ENCODE measurements at places on chromosomes 6 and 20. TPM values are rescaled to one million over a fixed set of nuclear protein-coding genes. Genes with fewer than 3 reads are reported as not detected.

GRCh38 chr6:138310294-138310693 is 67.4 kb upstream of the SMIM28 start:
- DNase-seq: no peak
- no peaks in the 10 kb centered on the region for H3K36me3 ChIP-seq
- no peaks in the 10 kb centered on the region for H3K4me1 ChIP-seq
- no peak overlapping the region for H3K27ac ChIP-seq
- no peak overlapping the region for H3K4me3 ChIP-seq

DNA sequence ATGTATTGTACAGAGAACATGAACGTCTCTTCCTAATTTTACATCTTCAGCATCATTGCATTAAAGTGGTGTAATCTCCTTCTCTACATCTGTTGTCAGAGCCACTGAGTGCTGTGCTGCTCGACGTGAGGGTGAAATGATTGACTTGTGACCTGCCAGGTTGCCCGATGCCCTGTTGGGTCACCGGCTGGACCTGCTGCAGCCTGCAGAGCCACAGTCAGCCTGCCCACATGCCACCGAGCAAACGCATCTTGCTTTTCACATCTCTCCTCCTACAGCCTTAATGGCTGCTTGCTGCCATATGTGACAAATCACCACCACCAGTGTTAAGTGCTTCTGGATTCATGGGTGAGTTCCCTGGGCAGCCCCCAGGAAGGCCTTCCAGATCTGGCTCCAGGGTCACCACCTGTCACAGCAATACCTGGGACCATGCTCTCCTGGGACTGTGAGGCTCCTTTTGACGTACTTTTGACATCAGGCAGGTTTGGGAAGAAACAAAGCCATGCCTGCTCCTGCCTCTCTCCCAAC is 80.3 kb downstream of the ASXL1 start:
- no peaks in the 10 kb centered on the region for H3K27me3 ChIP-seq
- H3K4me3 ChIP-seq: no peak overlapping the region
- peaks cover 18% of the 10 kb centered on the region for H3K36me3 ChIP-seq
- H3K4me1 ChIP-seq: peaks cover 39% of the 10 kb centered on the region
- no peak overlapping the region for H3K27ac ChIP-seq

The BHLHE23 gene
- total RNA-seq: not detected

- no peaks in the 10 kb centered on the region for H3K36me3 ChIP-seq
- H3K4me3 ChIP-seq: no peak overlapping the region
- DNase-seq: no peak
- H3K27me3 ChIP-seq: no peaks in the 10 kb centered on the region
Measured at GRCh38 chr6:39217177-39217864, 12.0 kb downstream of the KCNK5 start.

DNA sequence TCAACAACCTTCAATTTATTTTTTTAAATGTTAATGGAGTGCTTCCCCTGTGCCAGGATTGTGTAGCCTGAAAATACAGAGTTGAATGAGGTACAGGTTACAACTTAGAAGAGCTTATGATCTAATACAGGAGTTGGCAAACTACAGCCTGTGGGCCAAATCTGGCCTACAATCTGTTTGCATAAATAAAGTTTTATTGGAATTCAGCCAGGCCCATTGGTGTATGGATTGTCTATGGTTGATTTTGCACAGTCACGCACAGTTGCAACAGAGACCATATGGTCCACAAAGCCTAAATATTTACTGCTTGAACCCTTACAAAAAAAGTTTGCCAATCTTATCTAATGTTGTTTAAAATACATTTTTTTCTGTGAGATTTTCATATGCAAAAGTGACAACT is 177.3 kb upstream of the CCN2 start:
- H3K27me3 ChIP-seq: no peaks in the 10 kb centered on the region
- H3K36me3 ChIP-seq: no peaks in the 10 kb centered on the region
- no peak overlapping the region for H3K27ac ChIP-seq
- no peak for DNase-seq
- H3K4me1 ChIP-seq: no peaks in the 10 kb centered on the region
- H3K4me3 ChIP-seq: no peak overlapping the region

The MTCH1 gene
- total RNA-seq: 60.7 TPM

DNA sequence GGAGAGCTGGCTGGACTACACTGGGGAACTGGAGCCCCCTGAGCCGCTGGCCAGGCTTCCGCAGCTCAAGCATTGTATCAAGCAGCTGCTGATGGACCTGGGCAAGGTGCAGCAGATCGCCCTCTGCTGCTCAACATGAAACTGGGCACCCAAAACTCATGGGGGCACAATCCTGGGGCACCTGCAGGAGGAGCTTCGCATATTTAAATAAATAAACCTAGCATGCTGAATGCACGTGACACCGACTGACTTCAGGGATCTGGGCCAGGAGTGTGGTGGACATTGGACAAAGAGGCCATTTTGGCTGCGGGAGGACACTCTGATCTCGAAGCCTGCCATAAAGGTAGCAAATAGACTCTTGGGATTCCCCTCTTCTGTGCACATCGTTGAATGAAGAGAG is 6.8 kb downstream of the SCAND1 start:
- H3K36me3 ChIP-seq: no peaks in the 10 kb centered on the region
- no peak overlapping the region for H3K27ac ChIP-seq
- H3K4me3 ChIP-seq: no peak overlapping the region
- peak; percentile 23 for DNase-seq
- H3K4me1 ChIP-seq: peaks cover 2% of the 10 kb centered on the region

GRCh38 chr20:1072258-1072657 is 46.1 kb upstream of the PSMF1 start:
- no peak overlapping the region for H3K27ac ChIP-seq
- no peaks in the 10 kb centered on the region for H3K4me1 ChIP-seq
- no peak for DNase-seq
- H3K27me3 ChIP-seq: no peaks in the 10 kb centered on the region

GRCh38 chr6:195861-196360 is 96.4 kb upstream of the DUSP22 start:
- H3K27me3 ChIP-seq: no peaks in the 10 kb centered on the region
- H3K36me3 ChIP-seq: no peaks in the 10 kb centered on the region
- H3K27ac ChIP-seq: peak overlapping the region; percentile 43
- DNase-seq: no peak
- H3K4me3 ChIP-seq: no peak overlapping the region

The NKX2-2 gene
- total RNA-seq: not detected

DNA sequence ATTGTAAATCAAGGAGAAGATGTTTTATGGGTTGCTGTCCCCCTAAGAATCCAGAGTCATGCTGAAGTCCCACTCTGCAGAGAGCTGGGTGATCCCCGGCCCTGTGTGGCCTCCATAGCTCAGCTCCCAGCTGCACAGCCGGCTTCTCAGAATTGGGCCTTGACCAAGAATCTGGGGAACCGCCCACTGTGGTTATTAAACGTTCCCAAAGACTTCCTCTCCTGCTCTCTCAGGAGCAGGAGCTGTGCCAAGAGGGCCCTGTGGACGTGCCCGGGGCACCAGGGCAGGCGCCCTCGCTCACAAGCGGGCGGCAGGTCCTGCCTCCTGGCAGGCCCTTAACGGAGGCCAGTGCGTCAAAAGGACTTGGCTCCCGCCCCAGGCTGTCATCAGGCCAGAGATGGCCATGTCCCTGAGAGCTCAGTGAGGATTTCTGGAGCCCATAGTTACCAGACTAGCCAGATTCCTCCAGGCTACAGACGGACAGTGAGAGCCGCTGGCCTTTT is 30.4 kb downstream of the ZC3H12D start:
- H3K4me1 ChIP-seq: peaks cover 9% of the 10 kb centered on the region
- H3K4me3 ChIP-seq: no peak overlapping the region
- no peaks in the 10 kb centered on the region for H3K36me3 ChIP-seq
- peak; percentile 99 for DNase-seq
- H3K27ac ChIP-seq: peak overlapping the region; percentile 39

DNA sequence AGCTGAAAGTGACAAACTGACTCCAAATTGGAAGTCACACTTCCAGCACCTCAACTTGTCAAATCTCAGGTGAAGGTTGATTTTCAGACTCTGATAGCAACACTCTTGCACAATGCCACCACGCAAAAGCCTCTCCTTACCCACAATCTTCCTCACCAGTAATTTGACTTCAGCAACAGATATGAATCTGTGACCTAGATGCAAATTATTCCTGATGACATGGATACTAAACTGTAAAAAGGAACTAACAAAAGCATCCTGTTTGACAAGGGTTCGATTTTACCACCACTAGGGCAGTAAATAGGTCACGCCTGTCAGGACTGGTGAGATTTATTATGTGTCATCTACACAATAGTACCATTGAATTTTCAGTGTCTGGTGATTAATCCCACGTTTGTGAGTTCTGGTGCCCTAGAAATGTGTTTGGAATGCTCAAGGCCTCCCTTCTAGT is 134.4 kb upstream of the COL21A1 start:
- no peaks in the 10 kb centered on the region for H3K36me3 ChIP-seq
- no peak for DNase-seq
- no peaks in the 10 kb centered on the region for H3K27me3 ChIP-seq
- H3K4me3 ChIP-seq: no peak overlapping the region
- H3K27ac ChIP-seq: no peak overlapping the region

DNA sequence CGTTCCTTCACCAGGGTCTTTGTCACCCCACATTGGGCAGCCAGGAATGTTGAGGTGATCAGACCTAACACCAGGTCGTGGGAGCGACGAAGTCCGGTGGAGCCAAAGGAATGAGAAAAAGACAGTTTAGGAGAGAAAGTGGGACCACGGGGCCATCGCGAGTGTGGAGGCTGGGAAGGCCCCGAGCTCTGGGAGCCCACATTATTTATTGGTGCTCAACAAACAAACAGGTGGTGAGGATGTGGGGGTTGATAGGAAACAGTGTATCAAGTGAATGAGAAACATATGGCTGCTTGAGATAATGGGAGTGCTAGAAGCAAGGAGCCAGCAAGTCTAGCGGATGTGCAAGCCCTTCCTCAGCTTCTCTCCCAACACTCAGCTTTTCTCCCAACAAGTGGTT is 287.1 kb upstream of the SGK1 start:
- no peak overlapping the region for H3K4me3 ChIP-seq
- H3K36me3 ChIP-seq: no peaks in the 10 kb centered on the region
- H3K4me1 ChIP-seq: no peaks in the 10 kb centered on the region
- H3K27me3 ChIP-seq: no peaks in the 10 kb centered on the region
- DNase-seq: no peak
- H3K27ac ChIP-seq: no peak overlapping the region

- no peak overlapping the region for H3K4me3 ChIP-seq
- H3K27ac ChIP-seq: no peak overlapping the region
- H3K36me3 ChIP-seq: no peaks in the 10 kb centered on the region
Measured at GRCh38 chr6:11291582-11291981, 59.1 kb upstream of the NEDD9 start.

DNA sequence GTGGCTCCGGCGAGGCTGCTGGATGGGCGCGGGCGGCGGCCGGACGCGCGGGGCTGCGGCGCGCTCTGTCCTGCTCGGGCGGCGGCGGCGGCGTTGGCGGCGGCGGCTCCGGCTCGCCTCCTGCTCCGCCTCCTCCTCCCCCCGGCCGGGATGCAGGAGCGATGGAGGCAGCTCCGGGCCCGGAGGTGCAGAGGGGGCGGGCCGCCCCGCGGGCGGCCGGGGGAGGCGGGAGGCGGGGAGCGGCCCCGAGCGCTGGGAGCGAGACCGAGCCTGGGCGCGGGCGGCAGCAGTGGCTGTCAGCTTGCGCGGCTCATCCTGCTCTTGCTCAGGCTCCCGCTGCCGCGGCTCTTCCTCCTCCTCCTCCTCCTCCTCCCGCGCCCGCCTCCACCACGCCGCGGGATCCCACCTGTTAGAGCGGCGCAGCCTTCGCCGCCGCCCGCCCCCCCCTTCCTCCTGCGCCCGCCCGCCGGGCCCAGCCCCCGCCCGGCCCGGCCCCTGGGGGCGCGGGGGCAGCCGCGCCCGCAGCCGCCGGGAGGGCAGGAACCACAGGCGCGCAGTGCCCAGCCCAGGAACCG is at the start of gene NOL4L:
Gene NOL4L, minus strand, starts transcription at position 323 of the 575 bp plus-strand sequence. CDS start 443 bp downstream, outside the sequence.
- no peak for DNase-seq
- no peaks in the 10 kb centered on the region for H3K36me3 ChIP-seq
- peak within 1 kb of the TSS; percentile 18 for H3K27ac ChIP-seq
- H3K4me1 ChIP-seq: no peaks in the 10 kb centered on the region
- H3K4me3 ChIP-seq: peak within 1 kb of the TSS; percentile 42
- H3K27me3 ChIP-seq: no peaks in the 10 kb centered on the region

GRCh38 chr6:100464903-100465700 is at the start of gene SIM1:
TSS of gene SIM1 (minus strand) at chr6:100464921. CDS start at chr6:100463468, 1,453 bp downstream.
- no peaks in the 10 kb centered on the region for H3K36me3 ChIP-seq
- no peak within 1 kb of the TSS for H3K27ac ChIP-seq
- no peak within 1 kb of the TSS for H3K4me3 ChIP-seq

GRCh38 chr20:50624351-50625016 is 66.9 kb downstream of the RIPOR3 start:
- no peak overlapping the region for H3K27ac ChIP-seq
- DNase-seq: peak; percentile 92
- H3K4me1 ChIP-seq: peaks cover 9% of the 10 kb centered on the region
- H3K36me3 ChIP-seq: no peaks in the 10 kb centered on the region

DNA sequence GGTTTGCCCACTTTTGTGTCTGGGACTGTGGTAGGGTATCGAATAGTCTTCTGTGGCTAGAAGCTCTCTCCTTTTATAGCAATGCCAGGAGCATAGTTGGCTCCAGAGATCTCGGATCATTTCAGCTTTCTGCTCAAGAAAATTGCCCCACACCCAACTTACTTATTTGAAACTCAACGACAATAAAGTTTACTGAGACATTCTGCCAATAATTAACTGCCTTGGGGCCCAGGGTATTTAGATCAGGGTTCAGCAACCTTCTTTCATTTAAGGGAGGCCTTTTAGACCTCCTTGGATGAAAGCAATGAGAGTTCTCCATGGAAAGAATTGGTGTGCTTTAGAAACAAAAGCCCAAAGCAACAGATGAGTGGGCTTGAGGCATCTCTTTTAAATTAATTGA is 53.8 kb upstream of the GMPR start:
- H3K27me3 ChIP-seq: no peaks in the 10 kb centered on the region
- H3K4me1 ChIP-seq: no peaks in the 10 kb centered on the region
- DNase-seq: no peak
- no peak overlapping the region for H3K27ac ChIP-seq
- no peaks in the 10 kb centered on the region for H3K36me3 ChIP-seq
- H3K4me3 ChIP-seq: no peak overlapping the region

GRCh38 chr6:16999491-17000436 is 102.1 kb upstream of the STMND1 start:
- no peaks in the 10 kb centered on the region for H3K4me1 ChIP-seq

- H3K27me3 ChIP-seq: no peaks in the 10 kb centered on the region
- no peak overlapping the region for H3K27ac ChIP-seq
- no peaks in the 10 kb centered on the region for H3K4me1 ChIP-seq
- H3K4me3 ChIP-seq: no peak overlapping the region
Measured at GRCh38 chr6:158481690-158482473, 78.0 kb upstream of the TMEM181 start.

DNA sequence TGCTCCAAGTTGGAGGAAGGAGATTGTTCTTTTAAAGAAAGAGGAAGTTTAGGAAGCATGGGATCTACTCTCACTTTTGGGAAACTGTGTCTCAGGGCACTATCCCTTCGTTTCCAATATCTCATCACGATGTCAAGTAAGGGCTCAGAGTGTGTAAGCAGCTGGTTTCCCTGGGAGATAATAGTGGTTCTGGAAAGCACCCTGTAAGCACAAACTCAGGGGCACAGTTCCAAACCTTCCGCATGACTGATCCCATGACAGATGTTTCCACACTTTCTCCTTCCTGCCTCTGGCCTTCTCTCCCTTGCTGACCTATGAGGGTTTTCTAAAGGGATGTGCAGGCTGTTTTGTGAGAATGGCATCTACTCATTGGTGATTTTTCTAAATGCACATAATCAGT is 33.9 kb downstream of the ADTRP start:
- no peak overlapping the region for H3K27ac ChIP-seq
- H3K36me3 ChIP-seq: no peaks in the 10 kb centered on the region
- no peak for DNase-seq
- peaks cover under 1% of the 10 kb centered on the region for H3K4me1 ChIP-seq

The ABHD16B gene
- total RNA-seq: not detected

Measured in right lobe of liver (tissue), 6 donors.